ENCODE measurements at places on chromosomes 1 and 21.

- no peak for DNase-seq
Observed at GRCh38 chr1:206784471-206784903, 12.2 kb upstream of the IL10 start.

GRCh38 chr1:153250166-153250565, 9.3 kb upstream of the LORICRIN start:
- DNase-seq = no peak

- DNase-seq = no peak
Observed at GRCh38 chr1:207298636-207299398, 22.7 kb upstream of the CD55 start.

- no peak for DNase-seq
Observed at GRCh38 chr21:29117372-29117955, 13.0 kb upstream of the MAP3K7CL start.

DNA sequence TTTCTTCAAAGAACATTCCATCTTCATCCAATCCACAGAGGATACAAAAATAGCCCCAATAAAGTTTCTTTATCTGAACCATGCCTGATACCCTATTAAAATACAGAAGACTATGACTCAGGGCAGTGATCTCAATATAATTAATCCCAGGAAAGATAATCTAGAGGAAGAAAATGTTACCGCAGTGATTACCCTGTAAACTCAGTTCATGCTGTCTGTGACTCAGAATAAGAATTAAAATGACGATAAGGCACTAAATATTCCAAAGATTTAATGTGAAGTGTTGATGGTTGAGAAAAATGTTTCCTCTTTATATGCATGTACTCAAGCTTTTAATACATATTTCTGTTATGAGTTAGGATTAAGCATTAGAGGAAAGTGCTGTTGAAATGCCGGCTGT, 88.6 kb upstream of the LYPLAL1 start:
- DNase-seq = no peak

GRCh38 chr1:61699911-61700851, 24.8 kb downstream of the TM2D1 start:
- no peak for DNase-seq

- peak; percentile 39 for DNase-seq
Observed at GRCh38 chr1:21721295-21721985, 52.3 kb upstream of the RAP1GAP start.

GRCh38 chr1:95809391-95809790, 575.4 kb downstream of the RWDD3 start:
- DNase-seq = no peak

- DNase-seq = no peak
Observed at GRCh38 chr1:89069951-89070350, 4.9 kb upstream of the GBP1 start.

DNA sequence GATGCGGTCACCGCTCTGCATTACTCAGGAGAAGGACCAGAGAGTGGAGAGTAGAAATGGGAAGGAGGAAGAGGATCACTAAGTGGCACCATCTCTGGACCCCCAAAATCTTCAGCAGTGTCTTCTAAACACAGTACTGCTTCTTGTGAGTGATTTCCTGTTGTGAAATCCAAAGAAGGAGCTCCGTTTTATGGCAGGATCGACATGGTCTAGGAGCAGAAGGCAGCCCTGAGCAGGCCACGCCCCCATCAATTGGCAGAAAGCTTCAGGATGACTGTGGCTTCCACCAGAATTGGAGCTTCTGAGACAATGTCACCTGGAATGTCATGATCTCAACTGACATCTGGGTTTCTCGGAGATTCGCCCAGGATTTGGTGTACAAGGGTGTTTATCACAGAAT, 171.5 kb downstream of the ADSS2 start:
- no peak for DNase-seq

DNA sequence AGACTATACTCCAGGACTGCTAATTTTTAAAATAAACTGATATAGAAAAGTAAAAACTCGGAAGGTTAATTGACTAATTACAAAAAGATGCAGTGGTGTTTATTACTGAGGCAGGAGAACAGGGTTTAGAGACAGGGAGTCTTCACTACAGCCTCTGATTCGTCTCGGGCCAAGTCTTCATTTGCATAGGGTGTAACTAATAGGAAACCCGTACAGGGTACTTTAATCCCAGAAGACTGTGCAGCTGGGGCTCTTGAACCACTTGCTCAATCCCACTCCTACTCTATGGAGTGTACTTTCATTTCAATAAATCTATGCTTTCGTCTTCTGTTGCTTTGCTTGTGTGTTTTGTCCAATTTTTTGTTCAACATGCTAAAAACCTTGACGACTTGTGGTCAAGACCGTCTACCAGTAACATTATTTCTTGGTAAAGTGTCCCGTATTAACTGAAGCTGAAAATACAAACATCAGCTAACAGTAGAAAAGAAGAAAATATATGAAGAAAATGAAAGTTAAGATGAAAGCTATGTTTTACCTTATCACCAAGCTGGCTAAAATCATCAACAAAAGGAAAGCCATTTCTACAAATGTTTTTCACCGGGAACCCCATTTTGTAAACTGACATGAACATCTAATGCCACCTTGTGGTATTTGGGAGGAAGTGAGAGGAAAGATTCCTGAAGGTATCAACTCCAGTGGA, 8.0 kb downstream of the SDHB start:
- DNase-seq = peak; percentile 59

DNA sequence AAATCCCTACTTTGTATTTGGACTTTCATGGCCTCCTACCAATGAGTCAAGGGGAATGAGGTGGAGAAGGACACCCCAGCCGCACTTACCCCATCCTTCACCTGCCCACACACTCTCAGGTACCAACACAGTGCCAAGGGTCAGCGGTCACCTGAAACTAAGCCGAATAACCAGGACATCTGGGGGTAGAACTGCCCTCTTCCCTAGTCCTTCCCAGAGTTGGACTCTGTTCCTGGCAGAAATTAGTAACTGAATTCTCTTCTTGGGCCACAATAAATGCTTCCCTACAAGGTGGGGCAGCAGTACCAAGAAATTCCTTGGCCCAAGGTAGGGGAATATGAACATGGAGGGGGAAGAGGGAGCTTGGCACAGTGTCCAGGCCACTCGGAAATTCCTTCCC, 7.3 kb downstream of the SLC45A3 start:
- DNase-seq = no peak

GRCh38 chr1:91226741-91227140, 177.9 kb downstream of the HFM1 start:
- DNase-seq = no peak

DNA sequence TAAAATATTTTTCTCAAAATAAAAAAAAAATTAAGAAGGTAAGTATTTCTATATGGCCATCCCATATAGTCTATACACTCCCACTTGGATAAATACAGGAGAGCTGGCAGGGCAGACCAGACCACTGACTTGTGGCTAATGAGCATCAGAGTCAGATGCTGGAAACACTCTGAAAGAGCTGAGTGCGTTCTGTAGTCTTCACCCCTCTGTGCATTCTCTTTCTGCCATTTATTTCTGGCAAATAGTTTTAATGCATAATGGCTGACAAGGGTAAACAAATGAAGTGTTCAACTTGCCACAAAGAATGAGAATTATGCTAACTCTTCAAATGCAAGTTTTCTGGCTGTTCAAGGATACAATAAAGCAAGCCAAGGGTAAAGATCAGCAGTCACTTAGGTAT, 191.7 kb downstream of the TTLL7 start:
- DNase-seq = no peak

- DNase-seq = no peak
Observed at GRCh38 chr1:185427264-185427663, 110.2 kb upstream of the IVNS1ABP start.

DNA sequence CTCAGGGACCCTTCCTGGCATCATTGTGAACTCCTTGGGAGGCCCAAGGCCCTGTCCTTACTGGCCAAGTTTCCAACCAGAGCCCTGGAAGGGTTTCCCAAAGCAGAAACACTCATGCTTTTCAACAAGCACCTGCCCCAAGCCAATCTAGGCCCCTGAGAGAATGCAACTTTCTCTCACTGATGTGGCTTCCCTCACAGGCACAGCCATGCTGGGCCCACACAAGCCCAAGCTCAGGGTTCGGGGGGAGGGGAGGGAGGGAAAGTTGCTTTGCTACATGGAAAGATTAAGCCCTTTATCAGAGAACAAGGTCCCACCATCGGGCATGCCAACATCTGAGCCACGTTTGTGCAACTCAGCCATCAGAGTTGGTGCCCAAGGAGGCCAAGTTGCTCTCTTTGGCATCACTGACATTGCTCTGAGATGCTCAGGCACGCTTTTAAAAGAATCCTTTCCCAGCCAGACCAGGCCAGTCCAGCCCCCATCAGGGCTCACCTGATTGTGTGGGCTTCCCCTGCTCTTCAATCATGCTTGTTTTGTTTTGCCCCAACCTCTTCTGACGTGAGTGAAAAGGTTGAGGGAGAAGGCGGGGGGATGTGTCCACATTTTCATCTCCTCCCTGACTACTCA, 43.5 kb downstream of the RIMS3 start:
- no peak for DNase-seq

GRCh38 chr1:248849152-248849551, 9.7 kb downstream of the ZNF692 start:
- DNase-seq = no peak
